Glomerular endothelial cell (primary cell): ENCODE measurements at places on chromosomes 3 and 15.

- no peak for DNase-seq
These were observed 28.7 kb downstream of the TNIK start for GRCh38 chr3:171431550-171431949.

DNA sequence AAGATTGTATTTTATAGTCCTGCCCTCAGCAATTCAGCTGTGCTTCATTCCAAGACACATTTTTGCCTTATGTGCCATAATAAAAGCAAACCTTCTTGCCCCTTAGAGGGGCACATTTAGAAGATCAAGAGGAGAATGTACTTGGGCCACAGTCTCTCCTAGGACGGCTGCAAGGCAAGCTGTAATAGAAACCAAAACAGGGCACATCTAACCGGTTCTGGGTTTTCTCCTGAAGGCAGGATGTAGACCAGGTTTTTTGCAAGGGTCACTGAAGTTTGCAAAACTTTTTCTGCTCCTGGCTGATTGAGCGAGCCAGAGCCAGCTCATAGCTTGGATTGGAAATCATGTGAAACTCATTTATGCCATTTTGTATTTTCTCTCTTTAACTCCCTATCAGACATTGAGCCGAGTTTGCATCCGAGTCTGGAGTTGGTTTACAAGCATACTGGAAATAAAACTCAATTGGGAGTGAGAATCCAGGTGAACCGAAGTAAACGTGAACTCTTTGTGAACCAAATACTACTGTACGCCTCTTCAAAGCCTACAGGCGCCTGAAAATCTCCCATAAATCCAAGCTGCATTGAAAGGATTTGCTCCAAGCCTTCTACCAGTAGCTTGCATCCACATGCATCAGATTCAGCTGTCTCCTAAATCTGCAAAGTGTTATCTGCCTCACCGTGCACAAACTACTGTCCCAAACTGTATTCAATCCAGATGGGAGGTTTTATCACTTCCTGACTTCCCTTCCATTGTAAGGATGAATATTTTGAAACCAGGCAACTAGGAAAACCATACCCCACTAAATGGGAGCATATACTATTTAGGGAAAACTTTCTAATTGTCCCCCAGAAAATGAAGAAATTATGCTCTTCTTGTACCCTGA is 60.9 kb upstream of the TSC22D2 start:
- no peak for DNase-seq

DNA sequence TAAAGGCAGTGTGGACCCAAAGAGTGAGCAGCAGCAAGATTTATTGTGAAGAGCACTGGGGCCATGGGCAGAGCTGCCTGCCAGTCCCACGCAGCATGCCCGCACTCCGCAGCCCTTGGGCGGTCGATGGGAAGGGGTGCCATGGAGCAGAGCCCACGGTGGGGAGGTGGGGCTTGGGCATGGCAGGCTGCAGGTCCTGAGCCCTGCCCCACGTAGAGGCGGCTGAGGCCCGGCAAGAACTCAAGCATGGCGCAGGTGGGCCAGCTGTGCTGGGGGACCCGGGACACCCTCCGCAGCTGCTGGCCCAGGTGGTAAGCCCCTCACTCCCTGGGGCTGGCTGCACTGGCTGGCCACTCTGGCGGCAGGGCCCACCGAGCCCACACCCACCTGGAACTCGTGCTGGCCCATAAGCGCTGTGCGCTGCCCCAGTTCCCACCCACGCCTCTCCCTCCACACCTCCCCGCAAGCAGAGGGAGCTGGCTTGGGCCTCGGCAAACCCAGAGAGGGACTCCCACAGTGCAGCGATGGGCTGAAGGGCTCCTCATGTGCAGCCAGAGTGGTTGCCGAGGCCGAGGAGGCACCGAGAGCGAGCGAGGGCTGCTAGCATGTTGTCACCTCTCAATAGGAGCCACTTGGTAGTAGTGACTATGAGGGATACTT is 1218.8 kb upstream of the EPHA6 start:
- no peak for DNase-seq

- no peak for DNase-seq
These were observed 310.2 kb upstream of the LMCD1 start for GRCh38 chr3:8191406-8191805.

GRCh38 chr15:90318591-90318990 is 33.5 kb upstream of the ZNF774 start:
- no peak for DNase-seq

GRCh38 chr3:133210656-133211055 is 172.5 kb downstream of the TMEM108 start:
- no peak for DNase-seq

GRCh38 chr3:151200586-151200985 is 2.4 kb downstream of the GPR171 start:
- DNase-seq, result no peak

DNA sequence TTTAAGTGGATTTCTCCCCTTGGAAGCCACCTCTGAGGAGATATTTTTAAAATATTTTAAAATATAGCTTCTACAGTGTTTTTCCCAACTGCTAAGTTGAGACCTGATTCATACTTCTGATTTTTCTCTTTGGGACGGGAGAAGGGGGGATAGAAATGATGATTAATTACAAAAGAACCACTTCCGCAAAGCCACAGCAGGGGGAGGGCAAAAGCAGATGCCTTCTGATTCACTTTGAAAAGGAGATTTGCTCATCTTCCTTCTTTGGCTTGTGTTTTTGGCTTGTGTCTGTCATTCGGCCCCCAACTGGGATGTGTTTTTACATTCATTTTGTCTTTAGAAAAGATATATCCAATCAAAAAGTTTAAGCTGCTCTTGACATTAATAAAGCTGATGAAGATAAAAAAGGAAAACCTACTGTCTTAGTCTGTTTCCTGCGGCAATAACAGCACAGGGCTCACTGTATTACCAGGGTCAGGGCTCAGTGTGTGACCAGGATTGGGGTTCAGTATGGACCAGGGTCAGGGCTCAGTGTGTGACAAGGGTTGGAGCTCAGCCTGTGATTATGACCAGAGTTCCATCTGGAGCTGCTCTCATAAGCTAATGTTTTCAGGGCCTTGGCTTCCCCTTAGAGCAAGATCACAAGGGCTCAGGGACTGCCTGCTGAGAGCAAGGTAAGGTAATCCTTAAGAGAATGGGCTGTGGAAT is 223.2 kb downstream of the MTHFS start:
- no peak for DNase-seq

- no peak for DNase-seq
These were observed 76.2 kb upstream of the HERC1 start for GRCh38 chr15:63909819-63910437.

DNA sequence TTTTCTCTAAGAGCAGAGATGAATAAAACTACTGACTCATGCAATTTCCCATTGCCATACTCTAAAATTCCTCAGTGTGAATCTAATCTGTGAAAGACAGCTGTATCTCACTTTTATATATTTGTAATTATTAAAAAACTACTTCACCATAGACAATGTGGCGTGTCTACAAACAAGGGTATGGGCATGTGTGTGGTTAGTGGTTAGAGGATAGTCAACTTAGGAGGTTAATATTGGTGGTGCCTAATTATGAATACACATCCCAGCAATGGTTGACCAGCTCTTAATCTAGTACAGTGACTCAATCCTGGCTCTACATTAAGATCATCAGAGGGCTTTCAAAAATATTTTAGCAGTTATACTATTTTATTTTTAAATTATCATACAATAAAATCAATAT is 94.5 kb downstream of the GOLIM4 start:
- no peak for DNase-seq

DNA sequence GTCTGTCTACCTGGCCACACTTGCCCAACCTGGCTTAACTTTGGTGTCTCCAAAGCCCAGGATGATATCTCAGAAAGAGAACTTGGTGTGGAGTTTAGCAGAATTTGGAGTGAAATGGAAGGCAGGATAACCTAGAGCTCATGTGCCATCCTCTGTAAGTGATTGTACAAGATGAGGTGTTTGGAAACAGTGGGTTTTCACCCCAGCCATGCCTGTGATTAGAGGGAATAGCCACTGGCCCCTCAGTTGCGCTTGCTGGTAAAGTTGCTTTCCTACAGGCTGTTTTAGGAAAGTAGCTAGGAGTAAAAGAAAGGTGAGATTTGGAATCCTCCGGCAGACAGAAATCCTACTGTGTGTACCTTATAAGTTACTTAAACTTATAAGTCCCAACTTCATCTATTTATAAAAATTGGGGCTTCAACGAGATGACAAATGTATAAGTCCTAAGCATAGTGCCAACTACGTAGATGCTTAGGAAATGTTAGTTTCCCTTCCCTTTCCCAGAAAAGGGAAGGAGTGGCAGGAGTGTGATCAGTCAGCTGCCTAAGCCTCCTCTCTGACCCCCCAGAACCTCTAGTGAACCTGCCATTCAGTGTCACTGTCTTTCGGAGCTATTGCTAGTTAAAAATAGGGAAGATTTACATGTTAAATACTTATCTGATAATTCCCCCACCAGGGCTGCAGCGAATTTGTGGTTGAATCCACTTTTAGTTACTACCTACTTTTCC is 13.4 kb upstream of the BMF start:
- DNase-seq, result no peak

DNA sequence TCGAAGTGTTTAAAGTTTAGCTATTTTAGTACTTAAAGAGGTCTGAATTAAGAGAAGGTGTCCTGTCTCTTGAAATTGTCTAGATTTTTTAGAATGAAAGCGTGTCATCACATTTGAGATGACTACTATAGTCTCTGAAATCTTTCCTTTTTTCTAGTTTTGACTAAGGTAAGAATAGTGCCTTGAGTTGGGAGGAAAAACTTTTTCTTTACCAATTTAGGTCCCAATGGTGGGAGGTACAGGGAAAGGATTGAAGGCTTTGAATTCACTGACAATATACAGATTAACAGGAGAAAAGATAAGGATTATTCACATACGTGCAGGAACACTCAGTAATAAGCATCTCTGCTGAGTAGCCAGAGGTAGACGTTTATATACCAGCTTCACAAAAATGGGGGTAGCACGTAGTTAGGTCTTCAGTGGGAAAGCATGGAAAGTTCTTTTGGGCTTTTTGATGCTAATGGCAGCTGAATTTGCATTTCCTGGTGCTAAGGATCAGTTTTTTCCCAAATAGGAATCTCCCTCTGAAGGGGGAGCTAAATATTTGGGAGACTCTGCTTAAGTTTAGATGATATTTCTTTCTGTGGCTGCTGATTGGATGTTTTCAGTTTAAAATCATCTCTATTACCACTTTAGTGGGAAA is 88.1 kb downstream of the VPS8 start:
- no peak for DNase-seq

DNA sequence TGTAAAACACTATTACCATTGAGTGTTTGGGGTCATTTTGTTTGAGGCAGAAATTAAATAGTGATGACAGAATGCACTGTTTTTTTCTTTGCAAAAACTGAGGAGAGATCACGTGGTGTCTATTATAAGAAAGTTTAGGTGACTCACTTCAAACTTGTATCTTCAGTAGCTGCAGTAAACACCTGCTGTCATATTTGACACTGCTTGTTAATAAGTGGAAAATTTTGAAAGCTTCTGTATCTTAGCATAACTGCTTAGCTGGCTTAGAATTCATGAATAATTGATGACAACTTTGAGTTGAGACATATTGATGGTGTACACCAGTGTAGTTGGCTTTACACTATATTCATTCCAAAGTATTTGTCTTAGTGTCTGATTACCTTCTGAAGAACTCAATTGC is 29.7 kb upstream of the MDFIC2 start:
- DNase-seq, result no peak

GRCh38 chr3:62823461-62824050 is 51.7 kb downstream of the CADPS start:
- DNase-seq, result no peak

DNA sequence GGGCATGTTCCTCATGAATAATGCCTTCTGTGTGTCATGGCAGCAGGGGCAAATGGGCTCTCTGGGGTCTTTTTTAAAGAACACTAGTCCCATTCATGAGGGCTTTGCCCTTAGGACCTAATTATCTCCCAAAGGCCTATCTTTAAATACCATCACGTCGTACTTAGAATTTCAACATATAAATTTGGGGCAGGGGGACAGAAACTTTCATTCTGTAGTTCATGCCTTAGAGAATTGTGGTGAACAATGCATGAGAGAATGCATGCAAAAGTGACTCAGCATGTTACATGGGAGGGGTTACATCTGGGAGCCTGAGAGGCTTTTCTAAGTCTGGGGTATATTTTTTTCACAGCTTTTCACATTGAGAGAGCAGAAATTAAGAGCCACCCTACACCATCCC is 208.5 kb upstream of the ROPN1 start:
- no peak for DNase-seq

DNA sequence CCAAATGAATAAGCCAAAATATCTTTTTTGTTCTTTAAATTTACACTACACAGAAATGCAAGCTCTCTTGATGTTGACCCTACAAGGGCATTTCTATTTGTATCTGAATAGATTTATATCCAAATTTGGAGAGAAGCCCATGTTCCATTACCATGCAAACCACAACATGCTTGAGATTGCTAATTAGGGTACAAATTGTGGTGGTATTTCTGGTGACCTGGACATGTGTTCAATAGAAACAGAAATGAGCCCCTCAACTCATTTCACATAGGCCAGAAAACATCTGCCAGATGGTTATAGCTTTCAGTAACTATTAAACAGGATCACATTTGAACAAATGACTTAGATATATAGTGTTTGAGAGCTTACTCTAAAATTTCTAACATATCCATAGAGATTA is 23.5 kb upstream of the PLSCR5 start:
- no peak for DNase-seq

DNA sequence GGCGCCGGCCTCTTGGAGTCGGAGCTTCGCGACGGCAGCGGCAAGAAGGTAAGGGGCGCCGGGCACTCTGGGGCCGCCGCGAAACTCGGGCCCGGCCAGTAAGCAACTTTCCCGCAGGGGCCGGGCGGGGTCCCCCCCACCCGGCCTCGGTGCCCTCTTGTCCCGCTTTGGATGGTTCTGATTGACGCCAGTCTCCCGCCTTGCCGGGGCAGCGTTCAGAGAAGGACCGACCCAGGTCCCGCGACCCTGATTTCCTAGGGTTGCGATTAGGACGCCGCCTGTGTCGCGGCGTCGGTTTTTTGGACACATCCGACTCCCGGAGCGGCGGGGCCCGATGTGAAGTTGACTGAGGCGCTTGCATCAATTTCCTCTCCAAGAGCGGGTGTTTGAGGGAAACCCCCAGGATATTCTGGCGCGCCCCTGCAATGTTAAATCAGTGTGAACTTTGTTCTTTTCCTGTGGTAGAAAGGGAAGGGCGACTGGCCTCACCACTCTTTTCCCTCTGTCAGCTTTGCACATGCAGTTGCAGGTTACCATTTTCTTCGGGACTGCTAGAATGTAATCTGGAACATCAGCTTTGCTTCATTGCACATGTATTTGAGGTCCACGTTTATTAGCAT is 755 bp downstream of the PDE8A start:
- DNase-seq, result no peak
